ENCODE measurements at places on chromosomes 6 and 20.

DNA sequence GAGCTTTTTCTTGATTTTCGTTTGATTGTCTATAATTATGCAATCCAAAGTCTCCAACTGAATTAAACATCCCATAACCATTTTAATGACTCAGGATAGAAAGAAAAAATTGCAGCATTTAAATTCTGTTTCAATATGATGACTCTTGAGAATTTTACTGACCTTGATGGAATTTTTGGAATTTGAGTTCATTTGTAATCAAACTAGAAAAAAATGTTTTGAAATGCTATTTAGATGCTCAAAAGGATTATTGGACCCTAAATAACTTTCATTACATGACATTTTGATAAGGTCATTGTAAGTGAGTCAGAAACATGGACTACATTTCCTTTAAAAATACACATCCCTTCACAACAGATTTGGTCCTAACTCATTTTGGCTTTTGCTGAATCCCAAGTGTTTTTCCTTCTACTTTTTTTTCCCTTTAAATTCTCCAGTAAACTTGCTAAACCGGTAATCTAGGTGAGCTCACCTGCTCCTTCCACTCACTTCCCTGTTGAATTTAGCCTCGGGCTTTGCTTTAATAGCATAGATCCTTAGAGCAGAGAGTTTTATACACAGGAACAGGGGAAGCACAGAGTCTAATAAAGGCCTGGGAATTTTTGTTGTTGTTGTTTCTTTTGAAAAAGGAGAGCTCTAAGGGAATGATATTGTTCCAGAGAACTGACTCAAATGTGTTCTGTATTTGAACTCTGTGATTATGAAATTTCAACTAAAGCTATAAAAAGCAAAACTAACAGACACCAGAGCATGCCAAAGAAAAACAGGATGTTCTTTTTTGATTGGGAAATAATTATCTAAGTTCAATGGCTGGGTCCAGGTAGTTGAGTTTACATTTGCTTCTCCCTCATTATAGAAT is 1088.2 kb upstream of the CITED2 start:
- DNase-seq = no peak

DNA sequence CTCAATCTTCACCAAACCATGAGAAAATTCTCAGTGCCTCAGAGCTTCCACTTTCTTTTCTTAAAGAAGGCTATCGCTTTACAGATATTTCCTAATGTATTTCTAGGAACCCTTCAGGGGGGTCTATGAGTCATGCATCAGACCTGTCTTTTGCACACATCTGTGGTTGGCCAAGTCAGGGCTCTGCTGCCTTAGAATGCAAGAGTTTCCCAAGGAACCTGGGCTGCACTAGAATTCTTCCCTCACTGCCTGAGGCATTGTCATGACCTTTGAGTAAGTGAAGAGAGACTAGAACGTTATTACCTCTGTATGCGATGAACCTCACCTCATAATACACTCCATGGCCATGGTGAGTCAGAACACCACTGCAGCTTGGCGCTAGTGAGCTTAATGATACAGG is 365.0 kb upstream of the ID4 start:
- DNase-seq = no peak

DNA sequence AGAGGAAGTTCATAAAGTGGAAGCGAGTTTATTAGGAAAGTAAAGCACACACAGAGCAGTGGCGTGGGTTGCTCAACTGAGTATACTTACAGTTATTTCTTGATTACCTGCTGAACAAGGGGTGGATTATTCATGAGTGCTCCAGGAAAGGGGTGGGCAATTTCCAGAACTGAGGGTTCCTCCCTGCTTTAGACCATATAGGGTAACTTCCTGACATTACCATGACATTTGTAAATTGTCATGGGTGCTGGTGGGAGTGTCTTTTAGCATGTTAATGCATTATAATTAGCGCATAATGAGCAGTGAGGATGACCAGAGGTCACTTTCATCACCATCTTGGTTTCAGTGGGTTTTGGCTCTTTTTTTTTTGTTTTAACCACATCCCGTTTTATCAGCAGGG is 29.8 kb downstream of the PDYN start:
- DNase-seq = no peak

DNA sequence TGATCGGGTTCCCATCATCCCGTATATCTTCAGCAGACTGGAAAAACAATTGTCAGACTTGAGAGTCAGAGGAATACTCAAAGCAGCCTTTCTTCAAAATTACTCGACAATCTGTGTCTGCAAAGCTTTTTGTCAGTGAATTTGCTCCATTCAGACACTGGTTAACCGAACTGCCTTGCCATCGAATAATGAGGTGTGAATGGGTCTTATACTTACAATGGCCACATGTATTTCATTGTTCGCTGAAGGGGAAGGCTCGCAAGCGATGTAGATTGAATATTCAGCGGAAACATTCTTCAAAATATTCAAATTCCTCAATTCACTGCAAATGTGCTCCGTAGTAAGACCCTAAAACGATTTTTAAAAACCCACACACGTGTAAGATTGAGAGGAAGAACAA is 32.9 kb downstream of the JAG1 start:
- no peak for DNase-seq

GRCh38 chr6:89010825-89011224 is 47.4 kb upstream of the RNGTT start:
- DNase-seq = no peak

DNA sequence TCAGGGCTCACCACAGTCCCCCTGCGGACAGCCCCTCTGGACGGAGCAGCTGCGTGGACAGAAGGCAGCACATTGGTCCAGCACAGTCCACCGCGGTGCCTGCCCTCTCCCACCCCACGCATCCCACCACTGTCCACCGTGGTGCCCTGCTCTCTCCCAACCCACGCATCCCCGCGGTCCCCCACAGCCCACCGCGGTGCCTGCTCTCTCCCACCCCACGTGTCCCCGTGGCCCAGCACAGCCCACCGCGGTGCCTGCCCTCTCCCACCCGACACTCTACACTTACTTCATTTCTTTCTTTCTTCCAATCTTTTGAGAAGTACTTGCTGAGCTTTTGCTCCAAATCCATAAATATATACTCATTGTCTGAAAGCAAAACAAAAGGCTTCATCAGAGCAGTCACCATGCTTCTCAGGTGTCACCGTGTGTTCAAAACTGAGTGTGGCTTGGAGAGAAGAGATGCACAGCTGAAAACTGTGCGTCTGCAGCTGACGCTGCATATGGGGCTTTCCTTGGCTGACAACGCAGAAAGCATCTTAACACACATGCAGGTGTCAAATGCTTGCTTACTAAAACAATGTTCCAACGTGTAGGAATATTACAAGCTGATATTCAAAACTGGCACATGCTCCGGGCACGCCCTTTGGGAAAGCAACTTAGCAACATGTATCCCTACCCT is 11.8 kb downstream of the FRMD1 start:
- DNase-seq = no peak

GRCh38 chr6:11605507-11605905 is 68.0 kb downstream of the TMEM170B start:
- DNase-seq = no peak

GRCh38 chr6:119077391-119077642 is 1.1 kb downstream of the FAM184A start:
- DNase-seq = no peak

- DNase-seq = no peak
Measured at GRCh38 chr6:130158056-130158455, 64.7 kb downstream of the SAMD3 start.

- DNase-seq = no peak
Measured at GRCh38 chr20:62211769-62212288, 8.2 kb downstream of the HRH3 start.

GRCh38 chr20:33081411-33082154 is 2.1 kb downstream of the BPIFB4 start:
- no peak for DNase-seq

GRCh38 chr6:42030585-42031506 is 19.5 kb upstream of the TAF8 start:
- no peak for DNase-seq

GRCh38 chr6:6154335-6154734 is 147.6 kb upstream of the NRN1 start:
- DNase-seq = no peak
